Dermis microvascular lymphatic vessel endothelial cell (primary cell): ENCODE measurements at places on chromosomes 7 and 10.
A peak's percentile ranks its signal among the peaks of the same experiment; 100 is the strongest.

- DNase-seq, result peak; percentile 83
These were observed 71.9 kb upstream of the TNS3 start for GRCh38 chr7:47653550-47654411.

DNA sequence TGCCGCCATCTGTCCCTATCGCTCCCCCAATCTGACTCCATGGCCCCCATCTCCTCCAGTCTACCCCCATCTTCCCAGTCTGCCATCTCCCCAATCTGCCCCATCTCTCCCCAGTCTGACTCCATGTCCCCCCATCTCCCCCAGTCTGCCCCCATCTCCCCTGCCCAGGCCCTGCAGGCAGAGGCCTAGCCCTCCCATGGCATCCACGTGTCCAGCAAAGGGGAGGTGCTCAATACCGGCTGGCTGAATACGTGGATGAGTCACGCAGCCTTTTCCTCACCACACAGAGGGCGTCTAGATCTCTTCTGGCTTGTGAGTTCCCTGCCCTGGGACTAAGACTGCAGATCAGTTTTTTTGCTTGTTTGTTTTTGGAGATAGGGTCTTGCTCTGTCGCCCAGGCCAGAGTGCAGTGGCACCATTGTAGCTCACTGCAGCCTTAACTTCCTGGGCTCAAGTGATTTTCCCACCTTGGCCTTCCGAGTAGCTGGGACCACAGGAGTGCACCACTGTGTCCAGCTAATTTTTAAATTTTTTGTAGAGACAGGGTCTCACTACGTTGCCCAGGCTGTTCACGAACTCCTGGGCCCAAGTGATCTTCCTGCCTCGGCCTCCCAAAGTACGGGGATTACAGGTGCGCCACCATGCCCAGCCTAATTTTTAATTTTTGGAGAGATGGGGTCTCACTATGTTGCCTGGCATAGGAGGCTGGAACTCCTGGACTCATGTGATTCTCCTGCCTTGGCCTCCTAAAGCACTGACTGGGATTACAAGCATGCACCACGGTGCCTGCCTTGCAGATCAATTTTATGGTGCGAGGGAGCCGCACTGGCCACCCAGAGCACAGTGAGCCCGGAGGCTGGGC lies 15.3 kb upstream of the GPR146 start:
- peak; percentile 95 for DNase-seq

DNA sequence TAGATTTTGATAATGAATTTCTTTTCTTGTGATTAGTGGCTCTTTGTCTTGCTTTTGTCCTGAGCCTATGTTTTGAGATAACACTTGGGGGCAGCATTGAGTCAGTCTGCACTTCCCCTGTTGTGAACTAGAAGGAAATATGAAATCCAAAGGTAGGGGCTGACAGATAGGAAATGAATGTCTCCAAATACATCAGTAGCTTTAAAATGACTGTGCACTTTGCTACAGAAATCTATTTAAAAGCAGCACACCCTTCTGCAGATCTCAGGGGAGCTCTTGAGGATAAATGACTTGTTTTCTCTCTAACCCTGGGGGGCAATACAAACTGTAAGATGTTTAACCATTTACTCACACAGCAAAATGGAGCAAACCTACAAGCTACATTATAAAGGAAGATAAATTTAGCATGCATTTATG lies 176.0 kb upstream of the MYO3A start:
- no peak for DNase-seq

DNA sequence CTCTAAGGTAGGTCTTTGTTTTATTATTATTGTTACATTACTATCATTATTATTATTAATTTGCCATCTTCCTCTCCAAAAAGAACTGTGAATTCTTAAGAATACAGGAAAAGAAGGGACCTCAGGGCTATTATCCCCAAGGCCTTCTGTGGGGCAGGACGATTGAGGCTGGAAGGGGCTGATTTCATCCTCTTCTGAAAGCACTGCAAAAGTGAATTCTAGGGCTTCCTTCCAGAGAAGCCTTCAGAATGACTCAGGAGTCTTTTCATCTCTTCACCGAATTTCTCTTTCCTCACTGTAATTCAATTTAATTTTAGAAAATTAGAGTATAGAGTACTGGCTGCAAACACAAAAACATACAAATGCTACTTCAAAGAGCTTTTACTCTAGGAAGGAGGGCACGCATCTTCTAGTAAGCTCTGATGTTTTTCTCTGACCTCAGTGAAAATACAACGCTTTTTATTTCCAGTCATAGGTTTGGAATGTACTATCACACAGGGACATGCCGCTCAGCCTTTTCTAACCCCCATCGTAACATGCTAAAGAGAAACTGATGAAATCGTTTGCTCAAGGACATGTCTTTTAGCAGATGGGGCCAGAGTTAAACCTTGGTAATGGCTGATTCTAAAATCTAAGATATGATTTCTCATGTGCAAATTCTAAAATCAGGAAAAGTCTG lies 280.2 kb upstream of the PITRM1 start:
- peak; percentile 54 for DNase-seq

- no peak for DNase-seq
These were observed 69.7 kb upstream of the APBB1IP start for GRCh38 chr10:26368463-26368862.

GRCh38 chr10:117137031-117137910 lies 799 bp downstream of the VAX1 start:
- DNase-seq, result no peak

DNA sequence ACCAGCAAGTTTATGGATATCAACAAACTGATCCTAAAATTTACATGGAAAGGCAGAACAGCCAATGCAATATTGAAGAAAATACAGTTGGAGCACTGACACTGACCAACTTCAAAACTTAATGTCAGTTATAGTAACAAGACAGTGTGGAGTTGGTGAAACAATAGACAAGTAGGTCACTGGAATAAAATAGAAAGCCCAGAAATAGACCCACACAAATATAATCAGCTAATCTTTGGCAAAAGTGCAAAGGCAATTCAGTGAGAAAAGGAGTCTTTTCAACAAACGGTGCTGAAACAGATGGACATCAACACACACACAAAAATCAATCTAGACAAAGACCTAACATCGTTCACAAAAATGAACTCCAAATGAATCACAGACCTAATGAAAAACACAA lies 13.8 kb downstream of the RSU1 start:
- DNase-seq, result no peak

DNA sequence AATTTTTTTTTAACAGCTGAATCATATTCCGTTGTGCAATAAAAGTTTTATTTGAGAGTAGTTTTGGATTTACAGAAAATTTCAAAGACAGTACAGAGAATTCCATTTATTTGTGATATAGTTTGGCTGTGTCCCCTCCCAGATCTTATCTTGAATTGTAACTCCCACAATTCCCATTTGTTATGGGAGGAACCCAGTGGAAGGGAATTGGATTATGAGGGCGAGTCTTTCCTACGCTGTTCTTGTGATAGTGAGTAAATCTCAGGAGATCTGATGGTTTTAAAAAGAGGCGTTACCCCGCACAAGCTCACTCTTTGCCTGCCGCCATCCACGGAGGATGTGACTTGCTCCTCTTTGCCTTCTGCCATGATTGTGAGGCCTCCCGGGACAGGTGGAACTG lies 228.0 kb upstream of the MAGI2 start:
- DNase-seq, result no peak

GRCh38 chr7:135731-136645 lies 56.4 kb upstream of the FAM20C start:
- DNase-seq, result no peak

- no peak for DNase-seq
These were observed 316.7 kb upstream of the SORCS1 start for GRCh38 chr10:107481224-107481623.

- DNase-seq, result peak; percentile 74
These were observed 134.4 kb downstream of the ITGA8 start for GRCh38 chr10:15585303-15585715.

DNA sequence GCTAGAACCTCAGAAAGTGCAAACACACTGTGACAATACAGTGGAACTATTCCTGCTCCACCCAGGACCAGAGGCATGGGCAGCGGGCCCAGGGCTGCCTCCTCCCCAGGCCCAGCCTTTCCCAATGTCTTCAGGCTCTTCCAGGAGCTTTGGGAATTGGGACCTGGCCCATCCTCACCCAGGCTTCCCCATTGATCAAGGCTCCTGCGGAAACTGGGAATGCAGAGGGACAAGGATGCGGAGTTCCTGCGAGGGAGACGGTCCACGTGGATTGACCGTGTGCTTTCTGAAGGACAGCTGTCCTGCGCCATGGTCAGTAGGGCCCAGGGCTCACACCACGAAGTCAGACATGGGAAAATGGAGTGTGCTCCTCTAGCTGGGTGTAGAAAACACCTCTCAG lies 56.6 kb downstream of the CSGALNACT2 start:
- DNase-seq, result no peak

GRCh38 chr10:130763491-130763890 lies 548.0 kb downstream of the TCERG1L start:
- no peak for DNase-seq

DNA sequence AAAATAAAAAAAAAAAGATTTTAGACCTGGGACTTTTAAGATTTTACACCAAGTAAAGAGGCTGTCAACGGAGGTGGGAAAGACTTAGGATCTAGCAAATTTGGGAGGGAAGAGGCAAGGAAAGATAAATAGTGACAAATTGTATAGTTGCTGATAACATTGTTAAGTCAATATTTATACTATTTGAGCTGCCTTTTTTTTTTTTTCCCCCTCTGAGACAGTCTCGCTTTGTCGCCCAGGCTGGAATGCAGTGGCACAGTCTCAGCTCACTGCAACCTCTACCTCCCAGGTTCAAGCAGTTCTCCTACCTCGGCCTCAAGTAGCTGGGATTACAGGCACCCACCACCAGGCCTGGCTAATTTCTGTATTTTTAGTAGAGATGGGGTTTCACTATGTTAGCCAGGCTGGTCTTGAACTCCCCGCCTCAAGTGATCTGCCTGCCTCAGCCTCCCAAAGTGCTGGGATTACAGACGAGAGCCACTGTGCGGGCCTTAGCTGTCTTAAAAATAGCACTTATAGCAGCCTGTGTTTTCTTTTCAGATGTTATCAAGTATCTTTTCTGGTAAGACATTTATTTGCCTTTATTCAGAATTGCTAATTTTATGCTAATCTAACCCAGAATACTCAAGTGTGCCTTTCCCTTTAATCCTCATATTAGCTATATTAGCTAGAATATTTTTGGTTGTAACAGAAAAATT lies 94.5 kb downstream of the MMRN2 start:
- DNase-seq, result no peak

DNA sequence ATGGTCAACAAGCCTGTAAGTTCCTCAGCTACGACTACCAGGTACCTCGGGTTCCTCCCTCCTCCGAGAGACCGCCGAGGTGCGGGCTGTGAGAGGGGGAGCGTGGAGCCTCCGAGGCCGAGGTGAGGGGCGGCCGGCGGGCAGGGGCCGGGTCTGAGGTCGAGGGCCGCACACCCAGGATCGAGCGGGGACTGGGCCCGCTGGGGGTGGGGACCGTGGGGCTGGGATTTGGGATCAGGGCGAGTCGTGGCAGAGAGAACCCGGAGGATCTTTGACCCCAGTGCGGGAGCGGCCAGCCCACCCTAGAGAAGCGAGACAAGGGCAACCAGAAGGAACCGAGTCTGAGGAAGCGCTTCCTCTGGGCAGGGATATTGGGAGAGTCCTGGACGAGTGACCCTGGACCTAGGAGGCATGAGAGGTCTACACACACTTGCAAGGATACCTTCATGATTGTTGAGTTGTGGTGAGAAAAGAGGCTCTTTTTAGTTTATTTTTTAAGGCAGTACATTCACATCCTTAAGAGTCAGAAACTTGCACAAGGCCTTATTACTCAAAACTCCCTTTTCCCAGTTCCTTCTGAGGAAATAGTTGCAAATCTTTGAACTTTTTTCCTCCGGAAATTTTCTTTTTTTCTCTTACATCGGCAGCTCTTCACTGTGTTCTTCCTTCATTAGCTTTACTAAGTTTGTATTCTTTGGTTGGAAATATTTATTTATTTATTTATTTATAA lies 395 bp downstream of the ZNF487 start:
- no peak for DNase-seq

DNA sequence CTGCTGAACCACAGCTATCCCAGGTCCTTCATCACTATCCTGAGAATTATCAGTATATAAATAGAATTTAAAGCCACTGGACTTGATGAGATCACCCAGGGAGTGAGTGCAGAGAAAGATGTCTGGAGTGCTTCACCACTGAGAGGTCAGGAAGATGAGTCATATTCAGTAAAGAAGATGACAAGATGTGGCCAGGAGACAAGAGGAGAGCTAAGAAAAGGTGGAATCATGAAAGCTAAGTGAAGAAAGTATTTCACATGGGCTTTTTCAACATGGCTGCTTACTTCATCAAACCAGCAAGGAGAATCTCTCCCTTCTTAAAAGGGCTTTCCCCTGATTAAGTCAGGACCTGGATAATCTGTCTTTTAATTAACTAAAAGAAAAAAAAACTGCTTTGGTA lies 9.1 kb upstream of the PRKAR2B start:
- peak; percentile 36 for DNase-seq

DNA sequence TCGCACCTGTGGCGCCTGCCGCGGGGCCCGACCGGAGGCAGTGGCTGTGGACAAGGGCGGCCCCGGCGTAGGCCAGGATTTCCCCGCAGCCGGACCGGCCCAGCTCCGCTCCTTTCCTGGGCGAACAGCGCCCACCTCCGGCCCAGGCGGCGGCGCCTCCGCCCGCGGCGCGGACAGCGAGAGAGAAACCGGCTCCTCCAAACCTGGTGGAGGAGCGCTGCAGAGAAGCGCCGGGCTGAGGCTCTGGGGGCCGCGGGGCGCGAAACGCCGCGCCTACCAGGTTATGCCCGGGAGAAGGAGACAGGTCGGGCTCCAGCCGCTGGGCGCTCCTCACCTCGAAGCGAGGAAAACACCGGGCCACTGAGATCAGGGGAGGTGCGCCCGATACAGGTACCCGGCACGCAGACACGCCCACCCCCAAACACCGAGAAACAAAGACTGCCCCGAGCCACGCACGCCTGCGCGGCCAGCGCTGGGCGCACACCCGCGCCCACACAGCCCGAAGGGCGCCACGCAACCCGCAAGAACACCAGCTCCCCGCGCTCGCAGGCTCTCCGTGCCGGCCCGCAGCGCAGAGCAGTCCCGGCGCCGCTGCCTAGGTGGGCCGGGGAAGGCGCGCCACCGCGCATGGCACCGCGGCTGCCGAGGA lies 3.3 kb downstream of the GRID1 start:
- DNase-seq, result no peak

DNA sequence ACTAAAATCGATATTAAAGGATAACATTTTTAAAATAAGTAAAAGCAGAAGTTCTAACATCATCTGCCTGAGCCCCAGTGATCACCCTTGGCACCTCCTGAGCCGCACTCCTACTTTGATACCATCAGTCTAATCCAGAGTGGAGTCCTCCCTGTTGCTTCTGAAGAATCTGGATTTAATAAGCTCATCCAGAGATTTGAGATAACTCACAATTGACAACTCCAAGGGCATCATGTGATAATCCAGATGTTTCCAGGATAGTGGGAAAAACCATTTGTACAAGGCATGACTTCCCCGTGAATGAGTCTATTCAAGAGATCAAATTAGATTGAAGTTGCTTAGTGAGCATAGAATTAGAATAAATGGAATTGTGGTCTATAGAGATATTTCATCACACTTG lies 475.8 kb upstream of the C7orf33 start:
- DNase-seq, result no peak

GRCh38 chr10:28054228-28054860 lies 55.5 kb upstream of the ODAD2 start:
- DNase-seq, result no peak

- no peak for DNase-seq
These were observed 28.3 kb downstream of the TBATA start for GRCh38 chr10:70756700-70757360.

- DNase-seq, result no peak
These were observed 109.4 kb downstream of the FAM107B start for GRCh38 chr10:14665304-14665703.
